ENCODE measurements at places on chromosomes 7 and 10.

DNA sequence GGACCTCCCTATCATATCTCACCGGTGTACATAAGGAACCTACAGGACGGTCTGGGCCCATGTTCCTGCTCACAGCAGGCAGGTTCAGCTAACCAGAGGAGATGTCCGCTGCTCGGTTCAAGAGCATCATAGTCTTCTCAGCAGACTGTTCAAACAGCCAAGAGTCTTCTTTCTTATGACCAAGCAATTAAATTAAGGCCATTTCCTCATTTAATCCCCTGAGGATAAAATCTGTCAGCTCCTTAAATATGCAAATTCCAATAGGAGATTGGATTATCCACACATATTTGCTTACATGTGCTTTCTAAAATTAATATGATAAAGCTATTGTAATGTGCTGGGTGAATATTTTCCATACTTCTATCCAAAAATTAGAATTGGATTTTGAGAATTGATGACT is 59.7 kb downstream of the LMBR1 start:
- no peak for DNase-seq

GRCh38 chr10:69223028-69223342 is 2.9 kb downstream of the HKDC1 start:
- no peak for DNase-seq

DNA sequence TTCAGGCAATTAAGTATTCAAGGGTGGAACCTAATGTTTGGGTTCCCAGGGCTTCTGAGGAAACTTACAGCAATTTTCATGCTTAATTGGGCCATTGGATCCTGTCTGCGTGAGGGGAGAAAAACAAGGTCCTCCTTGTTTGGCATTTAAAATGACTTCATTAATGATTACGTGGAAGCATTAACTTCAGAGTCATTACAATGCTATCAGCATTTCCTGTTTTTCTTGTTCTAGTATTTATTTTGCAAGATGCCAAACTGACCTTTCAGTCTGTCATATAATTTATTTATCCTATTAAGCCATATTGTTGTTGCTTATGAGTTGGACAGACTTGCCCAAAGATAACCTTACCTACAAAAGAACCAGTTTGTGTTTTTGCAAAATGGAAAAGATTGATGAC is 324.1 kb upstream of the LRRN3 start:
- DNase-seq: no peak

GRCh38 chr7:24591152-24591551 is 17.9 kb downstream of the PALS2 start:
- DNase-seq: no peak

DNA sequence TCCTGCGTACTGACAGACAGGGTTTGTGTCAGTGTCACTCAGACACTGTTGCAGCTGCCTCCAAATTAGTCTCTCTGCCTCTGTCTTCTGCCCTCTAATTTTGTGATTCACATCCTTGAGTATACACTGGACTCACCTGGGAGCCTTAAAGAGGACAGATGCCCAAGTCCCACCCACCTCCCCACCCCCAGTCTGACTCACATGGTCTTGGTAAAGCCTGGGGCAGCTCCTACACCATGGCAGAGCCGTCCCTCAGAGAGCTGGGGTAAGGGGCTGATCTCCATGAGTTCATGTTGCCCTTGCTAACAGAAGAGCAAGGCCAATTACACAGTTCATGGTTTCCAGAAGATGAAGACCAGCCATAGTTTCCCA is 197.6 kb upstream of the STK17A start:
- no peak for DNase-seq

DNA sequence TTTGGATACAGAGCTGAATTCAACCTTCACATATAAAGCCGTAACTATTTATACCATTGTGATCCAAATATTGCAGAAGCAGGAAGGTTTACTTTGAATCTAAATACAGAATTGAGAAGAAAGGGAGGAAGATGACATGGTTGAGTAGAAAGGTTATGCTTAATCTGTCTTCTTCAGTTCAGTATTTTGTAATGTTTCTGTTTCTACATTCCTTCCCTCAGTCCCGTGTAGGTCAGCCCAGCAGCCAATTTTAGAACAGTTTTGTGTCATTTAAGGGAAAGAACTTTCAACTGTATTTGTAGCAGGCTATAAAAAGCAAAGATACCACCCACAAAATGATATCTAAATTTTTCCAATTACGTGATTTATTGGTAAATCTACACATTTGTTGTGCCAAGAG is 97.4 kb downstream of the CPED1 start:
- DNase-seq: no peak

- peak; percentile 69 for DNase-seq
Observed at GRCh38 chr7:151314401-151314800, 27.2 kb upstream of the NUB1 start.

GRCh38 chr7:29596593-29597178 is 33.1 kb downstream of the PRR15 start:
- DNase-seq: no peak

- DNase-seq: no peak
Observed at GRCh38 chr10:5625992-5626777, 40.2 kb downstream of the ASB13 start.

DNA sequence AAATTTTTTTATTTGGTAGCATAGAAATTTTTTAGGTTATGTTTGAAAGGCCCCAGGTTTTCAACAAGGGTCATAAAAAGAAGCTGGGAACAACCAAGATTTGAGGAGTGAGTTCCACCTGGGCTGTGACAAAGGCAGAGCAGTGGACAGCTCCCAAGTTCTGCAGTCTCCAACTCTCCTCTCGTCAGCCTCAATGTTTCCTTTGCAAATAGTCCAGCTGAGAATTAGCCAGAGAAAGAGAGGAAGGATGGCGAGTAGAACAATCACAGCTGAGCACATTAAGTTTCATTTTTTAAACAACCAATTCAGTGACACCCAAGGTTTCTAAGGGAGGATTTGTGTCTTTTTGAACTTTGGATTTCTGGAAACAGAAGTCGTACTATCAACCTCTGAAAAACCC is 143.2 kb downstream of the NRCAM start:
- no peak for DNase-seq
